CD4-positive, alpha-beta memory T cell (primary cell): ENCODE measurements at places on chromosomes 4 and X. TPM values are rescaled to one million over a fixed set of nuclear protein-coding genes. Genes with fewer than 3 reads are reported as not detected.

The SLIT2 gene
- total RNA-seq = not detected

DNA sequence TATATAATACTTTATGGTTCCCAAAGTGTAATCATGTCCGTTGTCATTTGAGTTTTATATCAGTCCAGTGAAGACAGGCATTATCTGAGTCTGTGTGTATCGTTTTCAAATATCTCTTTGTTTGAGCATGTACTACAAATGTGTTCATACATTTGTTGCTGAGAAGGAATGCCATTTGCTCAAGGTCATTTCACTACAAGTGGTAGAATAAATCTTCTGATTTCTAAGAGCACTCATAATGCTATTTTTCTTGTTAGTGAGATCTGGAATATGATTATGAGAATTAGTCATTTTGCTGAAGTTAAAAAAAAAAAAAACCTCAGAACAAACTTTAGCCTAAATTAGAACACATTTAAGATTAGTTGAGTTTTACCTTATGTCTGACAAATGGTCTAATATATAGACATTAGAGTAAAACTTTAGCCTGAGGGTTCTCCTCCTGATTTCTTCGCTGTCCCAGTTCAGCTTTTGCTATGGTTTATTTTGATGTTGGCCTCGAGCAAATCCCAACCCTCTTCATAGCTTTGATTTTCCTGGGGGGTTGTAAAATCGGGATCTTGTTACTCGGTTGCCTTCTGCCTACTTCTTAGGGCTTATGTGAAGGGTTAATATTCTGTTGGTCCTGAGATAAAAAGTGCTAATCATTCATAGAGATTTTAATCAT is 87.1 kb downstream of the TMEM131L start:
- H3K4me3 ChIP-seq = no peak overlapping the region
- peaks cover 18% of the 10 kb centered on the region for H3K36me3 ChIP-seq
- H3K27ac ChIP-seq = no peak overlapping the region
- no peaks in the 10 kb centered on the region for H3K27me3 ChIP-seq

- H3K36me3 ChIP-seq = no peaks in the 10 kb centered on the region
- no peaks in the 10 kb centered on the region for H3K4me1 ChIP-seq
- no peak overlapping the region for H3K27ac ChIP-seq
These were observed 75.9 kb downstream of the SLC9A7 start for GRCh38 chrX:46683048-46683447.

GRCh38 chrX:129310000-129310399 is 213.3 kb downstream of the SMARCA1 start:
- H3K36me3 ChIP-seq = no peaks in the 10 kb centered on the region
- H3K4me3 ChIP-seq = no peak overlapping the region
- no peaks in the 10 kb centered on the region for H3K4me1 ChIP-seq
- H3K27me3 ChIP-seq = no peaks in the 10 kb centered on the region

- H3K36me3 ChIP-seq = no peaks in the 10 kb centered on the region
- no peak overlapping the region for H3K27ac ChIP-seq
- DNase-seq = no peak
- H3K27me3 ChIP-seq = peaks cover 3% of the 10 kb centered on the region
These were observed 448 bp upstream of the TBC1D8B start for GRCh38 chrX:106802063-106802387.

DNA sequence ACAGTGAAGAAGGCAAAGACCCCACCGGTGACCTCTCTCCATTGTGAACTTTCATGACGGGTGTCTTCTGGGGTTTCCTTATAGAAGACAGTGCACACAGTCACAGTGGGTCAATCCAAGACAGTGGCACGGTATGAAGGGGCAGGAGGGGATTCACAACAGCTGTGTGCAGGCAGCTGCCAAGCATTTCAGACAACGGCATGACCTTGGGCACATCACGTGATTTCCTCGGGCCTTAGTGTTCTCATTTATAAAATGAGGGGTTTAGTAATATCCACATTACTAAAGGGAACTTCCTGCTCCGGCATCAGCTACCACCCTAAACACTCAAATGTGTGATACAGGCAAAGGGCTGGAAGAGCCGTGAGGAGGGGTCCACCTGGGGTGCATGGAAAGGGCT is 42.9 kb downstream of the RBM47 start:
- no peaks in the 10 kb centered on the region for H3K36me3 ChIP-seq
- no peaks in the 10 kb centered on the region for H3K4me1 ChIP-seq
- H3K4me3 ChIP-seq = no peak overlapping the region

- H3K36me3 ChIP-seq = no peaks in the 10 kb centered on the region
- DNase-seq = no peak
- no peak overlapping the region for H3K27ac ChIP-seq
- no peaks in the 10 kb centered on the region for H3K4me1 ChIP-seq
- no peak overlapping the region for H3K4me3 ChIP-seq
These were observed 276.3 kb upstream of the TACR3 start for GRCh38 chr4:103996064-103996463.

DNA sequence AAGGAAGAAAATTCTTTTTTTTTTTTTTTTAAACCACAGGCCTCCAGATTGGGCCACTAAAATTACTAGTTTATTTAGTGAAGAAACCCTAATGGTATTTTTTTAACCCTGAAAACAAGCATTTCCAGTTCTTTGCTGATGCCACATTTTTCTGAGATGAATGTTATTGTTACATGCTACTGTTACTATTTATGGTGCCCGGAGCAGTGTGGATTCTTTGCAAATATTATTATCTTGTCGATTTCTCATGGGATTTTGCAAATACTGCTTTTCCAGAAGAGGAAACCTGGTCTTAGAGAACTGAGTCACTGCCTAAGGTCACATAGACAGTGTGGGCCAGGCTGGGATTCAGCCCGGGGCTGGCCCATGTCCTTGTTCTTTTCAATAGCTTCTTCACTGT is 8.7 kb upstream of the ALAS2 start:
- H3K4me1 ChIP-seq = no peaks in the 10 kb centered on the region
- no peak for DNase-seq
- H3K27ac ChIP-seq = no peak overlapping the region
- no peak overlapping the region for H3K4me3 ChIP-seq

The TCEAL7 gene
- total RNA-seq = not detected

DNA sequence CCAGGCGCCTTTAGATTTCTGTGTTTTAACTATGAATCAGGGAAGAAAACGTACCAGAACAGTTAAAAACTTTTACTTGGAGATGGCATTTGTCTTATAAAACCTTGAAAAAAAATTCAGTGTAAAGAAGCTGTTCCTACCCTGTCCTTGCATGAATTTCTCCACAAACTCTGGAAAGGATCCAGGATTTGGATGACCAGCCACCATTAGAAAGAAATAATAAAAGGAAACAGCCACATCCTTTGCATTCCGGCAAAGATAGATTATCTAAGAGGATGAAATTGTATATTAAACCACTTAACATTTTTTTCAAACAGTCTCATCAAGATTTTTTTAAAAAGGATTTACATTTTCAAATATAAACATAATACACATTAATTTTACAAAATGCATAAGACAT is 10.6 kb downstream of the SULT1E1 start:
- DNase-seq = no peak
- no peaks in the 10 kb centered on the region for H3K36me3 ChIP-seq
- H3K4me3 ChIP-seq = no peak overlapping the region

The JAKMIP1 gene
- 3.7 TPM for total RNA-seq

The CNKSR2 gene
- total RNA-seq = 8.6 TPM

GRCh38 chr4:16029262-16029661 is 54.6 kb downstream of the PROM1 start:
- no peak overlapping the region for H3K4me3 ChIP-seq
- no peaks in the 10 kb centered on the region for H3K4me1 ChIP-seq
- no peak overlapping the region for H3K27ac ChIP-seq
- DNase-seq = no peak
- no peaks in the 10 kb centered on the region for H3K36me3 ChIP-seq
- H3K27me3 ChIP-seq = no peaks in the 10 kb centered on the region

- peak; percentile 22 for DNase-seq
- H3K36me3 ChIP-seq = no peaks in the 10 kb centered on the region
- peak overlapping the region; percentile 34 for H3K4me3 ChIP-seq
- H3K27me3 ChIP-seq = no peaks in the 10 kb centered on the region
- H3K27ac ChIP-seq = peak overlapping the region; percentile 12
These were observed 32.1 kb upstream of the GLRA2 start for GRCh38 chrX:14497184-14497666.

GRCh38 chr4:183470821-183471220 is 26.4 kb downstream of the CDKN2AIP start:
- H3K4me1 ChIP-seq = peaks cover 3% of the 10 kb centered on the region
- no peaks in the 10 kb centered on the region for H3K36me3 ChIP-seq
- DNase-seq = no peak
- H3K27ac ChIP-seq = no peak overlapping the region
- no peaks in the 10 kb centered on the region for H3K27me3 ChIP-seq

GRCh38 chrX:15721911-15722310 is 16.2 kb upstream of the CA5B start:
- H3K4me3 ChIP-seq = no peak overlapping the region
- no peaks in the 10 kb centered on the region for H3K27me3 ChIP-seq
- DNase-seq = no peak
- H3K4me1 ChIP-seq = no peaks in the 10 kb centered on the region
- no peak overlapping the region for H3K27ac ChIP-seq

DNA sequence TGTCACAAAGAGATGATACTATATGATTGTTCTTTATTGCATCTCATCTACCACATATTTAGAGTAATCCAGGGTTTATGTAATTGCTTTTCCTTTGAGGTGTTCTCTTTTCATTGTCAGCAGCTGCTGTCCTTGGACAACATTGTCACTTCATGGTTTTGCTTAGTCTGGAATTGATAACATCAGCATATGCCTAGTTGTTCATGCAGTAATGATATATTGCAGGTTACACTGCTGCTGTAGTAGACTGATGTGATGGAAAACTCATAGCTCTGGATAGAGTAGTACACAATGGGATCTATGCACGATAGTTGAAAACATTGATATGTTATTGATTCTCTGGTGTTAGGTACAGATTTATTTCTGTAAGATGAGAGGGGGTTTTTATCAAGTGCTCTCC is 13.7 kb downstream of the NEIL3 start:
- peaks cover 50% of the 10 kb centered on the region for H3K4me1 ChIP-seq
- no peaks in the 10 kb centered on the region for H3K36me3 ChIP-seq
- no peaks in the 10 kb centered on the region for H3K27me3 ChIP-seq
- H3K27ac ChIP-seq = no peak overlapping the region
- H3K4me3 ChIP-seq = peak overlapping the region; percentile 15

- H3K36me3 ChIP-seq = no peaks in the 10 kb centered on the region
- peaks cover 20% of the 10 kb centered on the region for H3K4me1 ChIP-seq
- H3K4me3 ChIP-seq = no peak overlapping the region
These were observed 29.1 kb downstream of the ARHGEF9 start for GRCh38 chrX:63755892-63756291.

The TRIM60 gene
- not detected for total RNA-seq

DNA sequence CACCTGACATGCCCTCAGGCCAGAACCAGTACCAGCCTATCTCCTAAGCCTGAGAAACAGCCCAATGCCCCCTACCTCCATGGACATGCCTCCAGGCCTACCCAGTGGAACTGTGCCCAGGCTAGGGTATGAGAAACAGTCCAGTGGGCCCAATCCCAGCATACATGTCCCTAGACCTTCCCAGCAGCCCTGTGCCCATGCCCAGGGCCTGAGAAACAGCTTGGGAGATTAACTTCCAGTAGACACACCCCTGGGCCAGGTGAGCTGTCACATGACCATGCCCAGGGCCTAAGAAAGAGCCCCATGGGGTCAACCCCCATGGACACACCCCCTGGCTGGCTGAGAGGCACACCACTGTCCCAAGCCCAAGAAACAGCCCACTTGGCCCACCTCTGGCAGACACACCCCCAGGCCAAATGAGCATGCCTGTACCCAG is 78.8 kb downstream of the CBR4 start:
- H3K27me3 ChIP-seq = no peaks in the 10 kb centered on the region
- no peaks in the 10 kb centered on the region for H3K36me3 ChIP-seq
- no peak for DNase-seq
